Adrenal gland (tissue), 19 donors: ENCODE measurements at places on chromosomes 13 and 19. TPM values are rescaled to one million over a fixed set of nuclear protein-coding genes. Genes with fewer than 3 reads are reported as not detected.

DNA sequence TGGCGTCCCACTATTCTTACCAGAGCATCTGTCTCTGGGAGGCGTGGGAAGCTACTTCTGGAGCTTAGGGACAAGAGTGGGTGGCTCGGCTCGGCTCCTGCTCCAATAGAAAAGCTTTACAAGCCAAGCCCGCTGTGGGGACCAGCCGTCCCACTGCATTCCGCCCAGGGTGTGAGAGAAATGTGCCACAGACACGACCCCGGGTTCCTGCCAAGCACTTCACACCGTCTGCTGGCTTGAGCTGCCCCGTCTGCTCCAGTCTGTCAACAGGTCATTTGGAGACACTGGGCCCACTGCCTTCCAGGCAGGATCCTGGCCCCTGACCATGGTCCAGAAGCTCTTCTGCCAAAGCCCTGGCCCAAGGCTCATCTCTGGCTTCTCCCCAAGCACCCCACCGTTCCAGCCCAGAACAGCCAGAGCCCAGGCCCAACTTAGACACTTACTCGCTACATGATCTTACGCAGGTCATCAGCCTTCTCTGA lies 6.5 kb upstream of the FKRP start:
- no peaks in the 10 kb centered on the region for H3K36me3 ChIP-seq
- H3K27ac ChIP-seq, result no peak overlapping the region
- H3K4me3 ChIP-seq, result no peak overlapping the region
- no peaks in the 10 kb centered on the region for H3K27me3 ChIP-seq
- peaks cover 54% of the 10 kb centered on the region for H3K4me1 ChIP-seq

PSENEN gene
- 72.2 TPM for total RNA-seq

ZNF442 gene
- total RNA-seq, result 3.5 TPM

- H3K4me1 ChIP-seq, result no peaks in the 10 kb centered on the region
- no peak overlapping the region for H3K27ac ChIP-seq
- H3K4me3 ChIP-seq, result no peak overlapping the region
- no peaks in the 10 kb centered on the region for H3K36me3 ChIP-seq
- H3K27me3 ChIP-seq, result peaks cover 52% of the 10 kb centered on the region
Observed at GRCh38 chr13:27822873-27823311, 30.6 kb downstream of the GSX1 start.

DNA sequence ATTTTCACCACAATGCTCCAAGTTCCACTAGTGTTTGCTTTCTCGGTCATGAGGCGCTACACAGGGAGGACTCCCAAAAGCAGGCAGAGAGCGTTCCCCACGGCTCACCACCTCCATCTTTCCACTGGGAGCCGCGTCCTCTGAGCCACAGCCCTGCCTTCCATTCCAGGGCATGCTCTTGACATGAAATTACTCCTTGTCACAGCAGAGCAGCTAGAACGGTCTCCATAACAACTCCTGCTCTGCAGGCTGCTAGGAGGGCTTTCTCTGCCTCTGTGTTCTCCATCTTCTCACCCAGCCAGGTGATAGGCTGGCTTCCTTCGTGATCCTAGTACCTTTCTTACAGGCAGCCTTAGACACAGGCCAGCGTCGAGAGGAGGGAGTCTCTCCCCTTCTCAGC lies 171.8 kb upstream of the UBL3 start:
- no peaks in the 10 kb centered on the region for H3K36me3 ChIP-seq
- H3K4me1 ChIP-seq, result no peaks in the 10 kb centered on the region

DNA sequence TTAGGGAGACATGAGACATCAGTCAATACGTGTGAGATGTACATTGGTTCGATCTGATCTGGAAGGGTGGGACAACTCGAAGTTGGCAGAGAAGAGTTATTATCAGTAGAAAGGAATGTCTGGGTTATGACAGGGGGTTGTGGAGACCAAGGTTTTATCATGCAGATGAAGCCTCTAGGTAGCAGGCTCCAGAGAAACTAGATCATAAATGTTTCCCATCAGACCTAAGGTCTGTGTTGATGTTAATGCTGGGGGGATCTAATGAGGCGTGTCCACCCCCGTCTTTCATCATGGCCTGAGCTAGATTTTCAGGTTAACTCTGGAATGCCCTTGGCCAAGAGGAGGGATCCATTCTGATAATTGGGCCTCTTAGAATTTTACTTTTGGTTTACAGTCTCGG lies 187.0 kb upstream of the KL start:
- DNase-seq, result no peak
- H3K27ac ChIP-seq, result no peak overlapping the region
- H3K4me1 ChIP-seq, result no peaks in the 10 kb centered on the region
- no peak overlapping the region for H3K4me3 ChIP-seq

ZNF14 gene
- 4.1 TPM for total RNA-seq

DNA sequence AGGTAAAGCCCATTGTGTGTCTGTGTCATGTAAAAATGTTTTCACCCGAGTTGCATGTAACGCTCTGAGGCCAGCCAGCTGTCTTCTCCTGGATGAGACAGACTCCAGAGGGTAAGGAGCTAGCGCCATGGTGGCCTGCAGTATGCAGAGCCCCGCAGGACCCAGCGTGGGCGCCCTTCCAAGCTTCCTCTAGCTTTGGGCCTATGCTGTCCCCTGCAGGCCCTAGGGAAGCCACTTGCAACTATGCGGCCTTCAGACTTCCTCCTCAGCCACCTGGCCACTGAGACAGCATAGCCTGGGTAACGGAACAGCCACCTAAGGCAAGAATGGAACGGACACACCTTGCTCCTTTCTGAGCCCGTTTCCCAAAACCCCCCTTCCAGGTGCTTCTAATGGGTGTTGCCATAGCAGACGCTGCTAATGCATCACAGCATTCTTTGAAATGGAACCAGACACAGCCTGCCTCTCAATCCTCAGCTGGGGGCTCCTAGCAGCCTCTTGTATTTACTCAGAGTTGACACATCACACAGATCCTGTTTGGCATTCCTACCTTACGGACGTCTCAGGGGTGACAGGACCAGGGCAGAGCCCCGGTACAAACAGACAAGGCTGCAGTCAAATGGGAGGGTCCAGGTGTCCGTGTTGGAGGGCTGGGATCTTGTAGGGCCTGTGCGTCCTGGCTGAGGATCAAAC lies 6.2 kb downstream of the FAM32A start:
- H3K27ac ChIP-seq, result no peak overlapping the region
- H3K27me3 ChIP-seq, result no peaks in the 10 kb centered on the region
- peaks cover 2% of the 10 kb centered on the region for H3K4me1 ChIP-seq
- H3K4me3 ChIP-seq, result no peak overlapping the region
- DNase-seq, result no peak

DNA sequence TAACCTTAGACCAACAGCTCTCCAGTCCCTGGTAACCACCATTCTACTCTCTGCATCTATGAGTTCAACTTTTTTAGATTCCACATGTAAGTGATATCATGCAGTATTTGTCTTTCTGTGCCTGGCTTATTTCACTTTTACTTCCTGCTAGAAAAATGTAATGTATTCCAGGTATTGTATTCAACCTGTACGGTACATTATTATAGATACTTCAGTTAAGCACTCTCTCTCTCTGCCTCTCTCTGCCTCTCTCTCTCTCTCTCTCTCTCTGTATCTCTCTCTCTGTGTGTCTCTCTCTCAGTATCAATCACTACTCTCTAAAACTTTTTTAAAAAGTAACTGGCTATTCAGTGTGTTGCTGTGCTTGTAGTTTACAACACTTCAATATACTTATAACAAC lies 8.4 kb downstream of the DACH1 start:
- no peaks in the 10 kb centered on the region for H3K27me3 ChIP-seq
- no peak overlapping the region for H3K27ac ChIP-seq
- no peak for DNase-seq

LILRB1 gene
- 20.2 TPM for total RNA-seq

GRCh38 chr19:52343548-52343947 lies 7.5 kb downstream of the ZNF610 start:
- DNase-seq, result peak; percentile 52
- H3K36me3 ChIP-seq, result no peaks in the 10 kb centered on the region
- no peak overlapping the region for H3K27ac ChIP-seq
- H3K27me3 ChIP-seq, result no peaks in the 10 kb centered on the region
- H3K4me1 ChIP-seq, result no peaks in the 10 kb centered on the region
- no peak overlapping the region for H3K4me3 ChIP-seq

GRCh38 chr13:43057653-43058317 lies 34.4 kb downstream of the DNAJC15 start:
- peaks cover 27% of the 10 kb centered on the region for H3K4me1 ChIP-seq
- H3K4me3 ChIP-seq, result no peak overlapping the region
- no peak for DNase-seq
- no peaks in the 10 kb centered on the region for H3K36me3 ChIP-seq

DNA sequence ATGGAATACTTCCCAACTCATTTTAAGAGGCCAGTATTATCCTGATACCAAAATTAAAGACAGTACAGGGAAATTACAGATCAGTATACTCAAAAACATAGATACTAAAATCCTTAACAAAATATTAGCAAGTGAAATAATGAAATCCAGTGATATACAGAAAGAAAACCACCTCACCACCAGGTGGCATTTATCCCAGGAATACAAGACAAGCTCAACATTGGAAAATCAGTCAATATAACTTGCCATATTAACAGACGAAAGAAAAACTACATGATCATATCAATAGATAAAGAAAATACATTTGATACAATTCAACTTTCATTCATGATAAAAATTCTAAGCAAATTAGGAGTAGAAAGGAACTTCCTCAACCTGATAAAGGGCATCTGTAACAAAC lies 6.7 kb upstream of the GNA15 start:
- no peak overlapping the region for H3K4me3 ChIP-seq
- H3K27ac ChIP-seq, result no peak overlapping the region
- DNase-seq, result no peak
- H3K4me1 ChIP-seq, result no peaks in the 10 kb centered on the region
- H3K36me3 ChIP-seq, result no peaks in the 10 kb centered on the region

METTL21C gene
- not detected for total RNA-seq

DNA sequence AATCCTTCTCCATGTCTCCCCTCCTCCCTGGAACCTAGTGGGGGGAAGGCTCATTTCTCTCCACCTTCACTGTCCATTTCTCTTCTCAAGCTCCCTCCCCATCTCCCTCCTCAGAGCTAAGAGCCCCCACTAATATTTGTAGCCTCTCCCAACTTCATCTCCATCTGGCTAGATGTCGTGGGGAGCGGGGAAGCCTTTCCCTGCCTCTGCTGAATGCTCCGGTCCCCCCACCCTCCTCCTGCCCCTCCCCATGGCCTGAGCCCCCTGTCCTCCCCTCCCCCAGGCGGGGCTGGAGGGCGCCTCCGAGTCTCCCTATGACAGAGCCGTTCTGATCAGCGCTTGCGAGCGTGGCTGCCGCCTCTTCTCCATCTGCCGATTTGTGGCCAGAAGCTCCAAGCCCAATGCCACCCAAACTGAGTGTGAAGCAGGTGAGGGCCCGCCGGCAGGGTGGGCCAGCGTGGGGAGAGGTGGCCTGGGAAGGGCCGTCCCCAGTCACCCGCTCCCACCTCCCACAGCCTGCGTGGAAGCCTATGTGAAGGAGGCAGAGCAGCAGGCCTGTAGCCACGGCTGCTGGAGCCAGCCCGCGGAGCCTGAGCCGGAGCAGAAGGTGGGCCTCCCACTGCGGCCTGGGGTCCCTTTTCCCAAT lies 1.0 kb downstream of the TMEM59L start:
- H3K27ac ChIP-seq, result no peak overlapping the region
- H3K27me3 ChIP-seq, result peaks cover 58% of the 10 kb centered on the region
- no peak overlapping the region for H3K4me3 ChIP-seq
- H3K4me1 ChIP-seq, result peaks cover 26% of the 10 kb centered on the region
- DNase-seq, result no peak

DNA sequence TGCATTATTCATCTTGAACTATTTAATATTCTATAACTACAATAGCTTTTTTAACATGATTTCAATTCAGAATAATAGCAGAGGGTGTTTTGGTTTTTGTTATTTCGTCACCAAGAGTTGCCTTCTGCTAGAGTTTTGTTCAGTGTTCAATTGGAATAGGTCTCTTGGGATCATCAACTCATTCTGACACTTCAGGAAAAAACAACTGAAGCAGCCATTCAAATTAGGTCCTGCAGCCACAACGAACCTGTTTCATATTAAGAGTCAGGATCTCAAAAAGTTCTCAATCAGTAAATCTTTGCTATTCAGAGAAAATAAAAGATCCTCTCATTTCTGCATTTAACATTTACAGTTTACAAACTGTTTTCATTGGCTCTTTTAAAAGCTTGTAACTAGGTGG lies 2.4 kb upstream of the CHAMP1 start:
- no peak overlapping the region for H3K4me3 ChIP-seq
- H3K27ac ChIP-seq, result no peak overlapping the region
- no peaks in the 10 kb centered on the region for H3K27me3 ChIP-seq
- H3K4me1 ChIP-seq, result peaks cover 26% of the 10 kb centered on the region
- H3K36me3 ChIP-seq, result peaks cover 4% of the 10 kb centered on the region

GRCh38 chr19:49328741-49329140 lies 3.8 kb upstream of the SLC6A16 start:
- no peaks in the 10 kb centered on the region for H3K36me3 ChIP-seq
- DNase-seq, result no peak
- no peaks in the 10 kb centered on the region for H3K27me3 ChIP-seq
- no peak overlapping the region for H3K27ac ChIP-seq
- H3K4me3 ChIP-seq, result no peak overlapping the region

DNA sequence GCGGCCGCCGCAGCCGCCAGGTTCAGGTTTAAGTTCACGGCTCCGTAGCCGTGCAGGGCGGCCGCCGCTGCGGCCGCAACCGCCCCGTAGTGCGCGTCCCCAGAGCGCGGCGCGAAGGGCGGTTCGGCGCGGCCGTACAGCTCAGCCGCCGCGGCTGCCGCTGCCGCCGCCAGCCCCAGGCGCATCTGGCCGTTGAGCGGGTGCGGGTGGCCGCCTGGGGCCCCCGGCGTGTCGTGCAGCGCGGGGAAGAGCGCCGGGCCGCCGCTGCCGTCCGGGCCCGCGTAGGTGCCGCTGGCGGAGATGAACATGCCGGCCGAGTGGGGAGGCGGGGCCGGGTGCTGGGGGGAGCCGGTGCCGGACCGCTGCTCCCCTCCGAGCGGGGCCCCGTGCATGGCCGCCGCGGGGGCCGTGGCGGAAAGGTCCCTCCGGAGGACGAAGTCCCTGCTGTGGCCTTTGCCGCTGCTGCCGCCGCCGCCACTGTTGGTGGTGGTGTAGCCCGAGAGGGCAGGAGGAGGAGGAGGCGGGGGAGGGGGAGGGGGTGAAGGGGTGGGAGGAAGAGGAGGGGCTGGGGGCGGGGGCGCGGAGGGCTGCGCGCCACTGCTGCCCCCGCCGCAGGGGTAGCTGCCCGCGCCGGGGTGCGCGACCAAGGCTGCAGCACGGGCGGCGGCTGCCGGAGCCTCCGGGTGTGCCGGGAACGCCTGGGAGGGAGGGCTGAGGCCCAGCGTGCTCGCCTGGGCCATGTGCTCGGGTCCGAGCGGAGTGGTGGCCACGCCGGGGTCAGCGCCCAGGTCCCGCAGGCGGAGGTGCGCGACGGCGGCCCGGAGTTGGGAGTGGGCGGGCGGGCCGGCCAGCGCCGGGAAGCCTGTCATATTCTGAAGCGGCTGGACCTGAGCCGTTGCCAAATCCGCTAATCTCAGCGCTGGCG lies 654 bp downstream of the ZIC5 start:
- peaks cover 27% of the 10 kb centered on the region for H3K4me1 ChIP-seq
- peaks cover 96% of the 10 kb centered on the region for H3K27me3 ChIP-seq
- DNase-seq, result no peak
- H3K4me3 ChIP-seq, result no peak overlapping the region

GRCh38 chr13:110485604-110486003 lies 75.9 kb downstream of the RAB20 start:
- peaks cover 23% of the 10 kb centered on the region for H3K36me3 ChIP-seq
- H3K4me1 ChIP-seq, result no peaks in the 10 kb centered on the region
- H3K27ac ChIP-seq, result no peak overlapping the region
- no peaks in the 10 kb centered on the region for H3K27me3 ChIP-seq
- no peak for DNase-seq
